Mesothelial cell of epicardium (in vitro differentiated cells): ENCODE measurements at places on chromosomes 13 and 19. TPM values are rescaled to one million over a fixed set of nuclear protein-coding genes. Genes with fewer than 3 reads are reported as not detected.
A peak's percentile ranks its signal among the peaks of the same experiment; 100 is the strongest.

DNA sequence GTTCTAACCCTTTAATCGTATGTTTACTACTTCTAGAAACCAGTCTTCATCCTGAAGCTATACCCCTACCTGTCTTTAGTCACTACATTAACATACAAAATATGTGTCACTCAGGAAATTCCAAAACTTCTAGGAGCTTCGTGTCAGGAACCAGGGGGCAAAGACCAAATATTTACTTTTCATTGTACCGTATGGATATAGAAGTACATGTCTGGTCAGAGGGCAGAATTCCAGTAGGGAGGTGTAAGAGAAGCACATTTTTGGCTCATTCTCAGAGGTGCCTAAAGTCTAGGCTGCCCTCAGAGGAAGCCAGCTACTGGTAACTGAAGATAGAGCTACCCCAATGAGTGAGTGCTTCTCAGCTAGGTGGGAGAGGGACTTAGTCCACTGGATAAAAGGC lies 320.7 kb downstream of the DIAPH3 start:
- DNase-seq = no peak

DNA sequence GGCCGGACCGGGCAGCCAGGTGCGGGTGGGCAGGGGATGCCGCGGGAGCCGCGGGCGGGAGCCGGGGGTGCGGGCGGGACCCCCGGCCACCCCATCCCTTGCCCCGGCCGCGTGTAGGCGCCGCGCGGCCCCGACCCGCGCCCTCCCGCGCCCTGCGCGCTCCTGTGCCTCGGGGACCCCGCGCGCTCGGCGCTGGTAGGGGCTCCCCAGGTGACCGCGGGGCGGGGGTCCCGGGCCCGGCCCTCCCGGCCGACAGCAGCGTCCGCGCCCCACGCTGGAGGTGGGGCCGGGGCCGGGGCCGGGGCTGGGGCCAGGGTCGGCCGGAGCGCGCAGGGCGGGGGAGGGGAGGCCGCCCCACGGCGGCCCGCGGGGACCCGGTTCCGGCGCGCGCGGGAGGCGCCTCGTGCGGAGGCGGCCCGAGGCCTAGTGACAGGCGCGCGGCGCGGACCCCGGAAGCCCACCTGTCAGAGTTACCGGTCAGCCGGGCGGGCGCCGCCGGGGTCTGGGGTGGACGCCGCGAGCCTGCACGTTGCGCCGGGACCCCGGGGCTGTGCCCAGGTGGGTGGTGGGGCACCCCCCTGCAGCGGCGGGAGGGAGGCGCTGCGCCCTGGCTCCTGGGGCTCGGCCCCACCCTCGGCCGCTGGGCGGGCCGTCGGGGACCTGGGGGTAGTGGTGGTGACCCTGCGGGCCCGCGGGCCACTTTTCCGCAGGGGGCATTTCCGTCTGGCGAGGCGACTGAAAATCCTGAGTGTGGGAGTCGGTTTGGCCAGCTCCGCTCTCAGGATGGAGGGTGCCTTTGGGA lies 518 bp downstream of the TFDP1 start:
- DNase-seq = peak; percentile 49

- peak; percentile 31 for DNase-seq
These were observed 234.1 kb downstream of the TUBA3C start for GRCh38 chr13:18947376-18947977.

DNA sequence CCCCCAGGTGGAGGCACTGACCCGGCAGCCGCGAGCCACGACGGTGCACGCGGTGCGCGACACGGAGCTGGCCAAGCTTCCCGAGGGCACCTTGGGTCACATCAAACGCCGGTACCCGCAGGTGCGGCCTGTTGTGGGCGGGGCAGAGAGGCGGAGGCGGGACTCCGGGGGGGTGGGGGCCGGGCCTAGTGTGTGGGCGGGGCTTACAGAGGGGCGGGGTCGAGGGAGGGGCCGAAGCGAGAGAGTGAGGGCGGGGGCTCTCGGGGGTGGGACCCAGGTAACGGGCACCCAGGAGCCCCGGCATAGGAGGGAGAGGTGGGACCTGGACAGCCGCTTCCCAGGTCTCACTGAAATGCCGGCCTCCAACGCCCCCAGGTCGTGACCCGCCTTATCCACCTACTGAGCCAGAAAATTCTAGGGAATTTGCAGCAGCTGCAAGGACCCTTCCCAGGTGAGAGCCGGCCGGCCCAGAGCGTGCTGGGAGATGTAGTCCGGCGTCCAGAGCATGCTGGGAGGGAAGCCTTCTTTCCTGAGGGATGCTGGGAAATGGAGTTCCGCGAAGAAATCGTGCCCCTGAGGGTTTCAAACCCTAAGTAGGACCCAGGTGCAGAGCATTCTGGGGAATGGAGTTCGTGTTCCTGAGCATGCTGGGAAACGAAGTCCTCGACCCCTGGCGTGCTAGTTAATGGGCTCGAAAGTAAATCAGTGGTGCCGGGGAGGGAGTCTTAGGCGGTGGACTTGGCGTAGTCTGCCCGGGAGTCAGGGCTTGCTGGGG lies 15.7 kb downstream of the PNPLA6 start:
- DNase-seq = peak; percentile 61

DNA sequence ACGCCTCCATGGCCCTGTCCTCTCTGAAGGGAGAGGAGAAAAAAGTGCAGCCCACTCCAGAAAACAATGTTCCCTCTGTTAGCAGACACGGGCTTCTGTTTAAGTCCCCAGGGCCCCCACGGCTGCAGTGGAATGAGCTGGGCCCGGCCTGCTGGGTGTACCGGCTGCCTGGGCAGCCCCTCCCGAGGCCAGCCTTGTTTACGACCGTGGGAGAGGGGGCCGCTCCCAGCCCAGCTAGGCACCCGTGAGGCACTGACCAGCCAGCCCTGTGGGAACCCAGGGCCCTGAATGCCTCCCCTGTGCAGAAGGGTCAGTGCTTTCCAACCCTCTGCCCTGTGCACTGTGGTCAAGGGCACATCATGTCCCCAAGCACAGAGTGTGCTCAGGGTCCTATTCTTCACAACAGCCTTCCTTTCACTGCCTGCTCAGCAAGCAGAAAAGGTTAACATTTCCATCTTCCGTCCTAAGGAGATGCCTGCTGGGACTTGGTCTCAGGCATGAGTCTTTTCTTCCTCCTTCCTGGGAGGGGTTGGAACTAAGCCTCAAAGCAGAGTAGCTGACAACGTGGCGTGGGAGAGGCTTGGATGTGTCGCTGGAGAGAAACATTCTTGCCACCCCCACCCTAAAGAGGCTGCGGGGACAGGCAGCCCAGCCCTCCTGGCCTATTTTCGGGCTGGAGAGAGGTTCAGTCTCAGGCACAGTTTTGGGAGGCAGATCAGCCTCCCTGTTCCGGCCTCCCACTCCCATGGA lies 90.1 kb downstream of the RGCC start:
- no peak for DNase-seq

DNA sequence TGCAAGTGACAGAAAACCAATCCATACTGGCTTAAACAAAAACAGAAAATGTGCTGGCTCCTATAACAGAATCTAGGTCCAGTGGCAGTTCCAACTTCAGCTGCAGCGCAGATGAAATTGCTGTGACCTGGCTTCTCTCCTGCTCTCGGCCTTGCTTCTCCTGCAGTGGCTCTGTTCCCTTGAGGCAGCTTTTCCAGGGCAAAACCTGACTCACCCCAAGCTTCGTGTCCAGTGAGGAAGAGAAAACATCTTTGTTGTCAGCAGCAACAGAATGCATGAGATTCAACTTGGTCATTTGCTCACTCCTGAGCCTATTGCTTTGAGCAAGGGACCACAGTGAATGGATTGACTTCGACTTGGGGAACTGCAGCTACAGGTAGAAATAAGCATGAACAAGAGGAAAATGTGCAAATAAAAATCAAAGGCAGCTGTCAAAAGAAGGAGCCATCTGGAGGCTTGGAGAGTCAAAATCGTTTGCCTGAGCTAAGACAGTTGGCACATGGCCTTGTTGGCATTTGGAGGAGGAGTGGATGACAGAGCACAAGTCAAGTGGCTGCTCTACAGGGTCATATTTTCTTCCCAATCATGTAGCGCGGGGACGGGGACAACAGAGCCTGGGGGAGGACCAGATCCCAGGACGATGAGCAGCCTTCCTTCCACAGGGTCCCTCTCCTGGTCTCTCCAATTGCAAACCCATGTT lies 523.4 kb downstream of the FGF9 start:
- no peak for DNase-seq

GRCh38 chr19:12787458-12787857 lies 3.8 kb upstream of the JUNB start:
- no peak for DNase-seq

- no peak for DNase-seq
These were observed 630 bp downstream of the RNF126 start for GRCh38 chr19:662207-662961.

GRCh38 chr13:111074826-111075225 lies 40.3 kb upstream of the ARHGEF7 start:
- DNase-seq = no peak

DNA sequence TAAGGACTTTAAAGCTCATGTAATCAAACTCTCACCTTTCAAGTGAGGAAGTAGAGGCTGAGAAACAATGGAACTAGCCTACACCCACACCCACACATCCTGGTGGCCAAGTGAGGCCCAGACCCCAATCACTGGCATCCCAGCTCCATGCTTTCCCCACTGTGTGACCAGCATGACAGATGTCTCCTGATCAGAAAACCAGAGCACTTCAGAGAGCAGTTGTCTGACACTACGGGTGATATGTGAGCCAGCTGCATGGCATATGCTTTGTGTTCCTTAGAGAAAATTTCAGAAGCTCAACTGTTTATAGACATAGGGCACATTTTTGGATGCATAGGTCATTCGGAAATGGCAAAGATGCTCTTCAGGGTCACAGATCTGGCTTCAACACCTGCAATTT lies 315.2 kb downstream of the NDFIP2 start:
- DNase-seq = no peak

DNA sequence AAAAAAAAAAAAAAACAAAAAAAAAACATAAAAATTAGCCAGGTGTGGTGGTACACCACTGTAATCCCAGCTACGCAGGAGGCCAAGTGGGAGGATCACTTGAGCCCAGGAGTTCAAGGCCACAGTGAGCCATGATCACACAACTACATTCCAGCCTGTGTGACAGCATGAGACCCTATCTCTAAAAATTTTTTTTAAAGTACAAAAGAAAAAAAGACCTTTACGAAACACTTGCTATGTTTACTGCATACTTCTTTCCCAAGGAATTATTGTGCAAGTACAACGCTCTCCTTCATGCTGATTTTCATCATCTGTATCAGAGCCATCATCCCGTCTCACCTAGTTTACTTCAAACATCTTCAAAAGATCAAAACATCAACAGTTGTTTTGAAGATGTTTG lies 28.6 kb upstream of the ZNF780A start:
- DNase-seq = no peak

DNA sequence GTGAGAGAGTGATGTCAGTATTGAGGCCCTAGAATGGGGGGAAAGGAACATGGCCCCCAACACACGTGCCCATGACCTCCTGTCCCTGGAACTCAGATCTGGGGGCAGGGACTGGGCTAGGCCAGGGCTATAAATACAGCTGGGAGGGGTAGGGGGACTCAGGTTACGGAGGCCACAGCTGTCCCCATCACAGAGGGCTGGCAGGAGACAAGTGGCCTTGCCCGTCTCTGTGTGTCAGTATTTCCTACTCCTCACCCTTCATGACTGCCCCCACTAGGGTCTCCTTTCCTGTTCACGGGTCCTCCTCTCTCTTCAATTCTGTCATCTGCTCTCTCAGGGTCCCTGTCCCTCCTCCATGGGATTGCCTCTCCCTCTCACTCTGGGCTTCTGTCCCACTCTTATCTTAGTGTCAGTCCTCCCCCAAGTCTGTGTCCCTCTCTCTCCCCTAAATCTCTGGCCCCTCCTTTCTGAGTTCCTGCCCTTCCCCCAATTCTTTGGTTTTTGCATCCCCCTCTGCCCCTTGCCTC lies 687 bp upstream of the HRC start:
- DNase-seq = no peak

DNA sequence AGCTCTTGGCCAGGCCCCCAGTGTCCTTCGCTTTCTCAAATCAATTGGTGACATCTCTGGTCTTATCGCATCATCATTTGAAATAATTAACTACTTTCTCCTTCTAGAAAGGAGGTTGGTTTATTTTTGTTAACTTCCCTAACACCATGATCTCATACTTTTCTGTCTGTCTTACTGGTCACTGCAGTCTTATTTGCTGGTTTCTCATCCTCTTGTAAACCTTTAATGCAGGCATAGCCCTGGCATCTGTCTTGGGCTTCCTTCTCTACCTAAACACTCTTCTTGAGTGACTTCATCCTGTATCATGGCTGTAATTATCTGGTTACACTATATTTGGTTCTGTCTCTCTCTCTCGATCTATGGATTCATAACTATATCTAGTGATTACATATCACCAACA lies 152.8 kb downstream of the CYSLTR2 start:
- DNase-seq = no peak

GRCh38 chr19:8367327-8368001 lies 3.5 kb downstream of the ANGPTL4 start:
- peak; percentile 71 for DNase-seq

- peak; percentile 86 for DNase-seq
These were observed 2.7 kb downstream of the VSTM2B start for GRCh38 chr19:29528350-29528945.

DNA sequence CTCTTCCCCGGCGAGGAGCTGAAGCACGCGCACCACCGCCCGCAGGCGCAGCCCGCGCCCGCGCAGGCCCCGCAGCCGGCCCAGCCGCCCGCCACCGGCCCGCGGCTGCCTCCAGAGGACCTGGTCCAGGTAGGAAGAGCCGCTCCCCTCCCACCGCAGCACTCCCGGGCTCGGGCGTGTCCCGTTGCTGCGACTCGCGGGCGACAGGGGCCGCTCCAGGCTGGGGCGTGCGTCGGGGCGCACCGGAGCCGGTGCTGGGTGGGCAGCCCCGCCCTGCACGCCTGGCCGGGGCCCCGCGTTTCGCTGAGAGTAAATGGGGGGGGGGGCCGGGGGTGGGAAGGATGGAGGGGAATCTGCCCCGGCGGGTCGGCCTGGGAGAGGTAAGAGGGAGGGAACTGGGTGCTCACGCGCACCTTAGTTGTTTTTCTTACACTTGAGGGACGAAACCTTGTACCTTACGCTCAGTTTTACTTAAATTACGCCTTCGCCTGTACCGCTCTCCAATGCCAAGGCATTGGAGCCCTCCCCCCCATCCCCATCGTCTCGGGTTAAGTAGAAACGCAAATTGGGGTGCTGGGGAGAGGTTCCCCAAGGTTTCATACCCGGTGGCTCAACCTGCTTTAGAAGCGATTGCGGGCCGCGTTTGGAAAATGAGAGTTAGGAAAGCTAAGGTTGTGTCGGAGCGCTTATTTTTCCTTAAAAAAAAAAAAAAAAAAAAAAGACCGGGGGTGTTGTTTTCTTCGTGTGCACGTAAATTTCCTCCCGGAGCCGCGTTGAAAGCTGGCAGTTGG lies 850 bp downstream of the KLF5 start:
- DNase-seq = peak; percentile 66

DNA sequence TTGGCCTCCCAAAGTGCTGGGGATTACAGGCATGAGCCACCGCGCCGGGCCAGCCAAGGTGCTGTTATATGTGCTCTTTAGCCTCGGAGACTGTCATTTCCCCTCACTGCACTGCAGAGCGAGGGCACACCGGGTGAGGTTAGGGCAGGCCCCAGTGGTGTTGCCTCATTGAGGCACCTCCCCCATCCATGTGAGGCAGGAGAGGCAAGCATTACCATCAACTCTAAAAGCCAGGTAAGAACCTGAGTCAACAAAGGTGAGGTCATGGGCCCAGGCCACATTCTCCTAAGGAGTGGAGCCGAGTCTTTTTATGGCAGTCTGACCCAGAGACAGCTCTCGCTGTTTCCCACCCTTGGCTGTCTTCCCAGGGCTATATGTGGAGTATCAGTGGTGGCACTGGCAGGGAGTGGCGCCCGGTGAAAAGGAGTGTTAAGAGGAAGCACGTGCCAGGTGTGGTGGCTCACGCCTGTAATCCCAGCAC lies 10.9 kb downstream of the B3GNT8 start:
- no peak for DNase-seq

MATK gene
- total RNA-seq = 3.7 to 5.0 TPM (median 4.0 TPM) in 3 replicates

SGCG gene
- 12.1 to 12.9 TPM (median 12.1 TPM) in 3 replicates for total RNA-seq

PSG11 gene
- total RNA-seq = not detected in 3 replicates

INSR gene
- 42.3 to 46.5 TPM (median 44.7 TPM) in 3 replicates for total RNA-seq
